Coronary artery (tissue), 2 donors: ENCODE measurements at places on chromosomes 1 and 21.

DNA sequence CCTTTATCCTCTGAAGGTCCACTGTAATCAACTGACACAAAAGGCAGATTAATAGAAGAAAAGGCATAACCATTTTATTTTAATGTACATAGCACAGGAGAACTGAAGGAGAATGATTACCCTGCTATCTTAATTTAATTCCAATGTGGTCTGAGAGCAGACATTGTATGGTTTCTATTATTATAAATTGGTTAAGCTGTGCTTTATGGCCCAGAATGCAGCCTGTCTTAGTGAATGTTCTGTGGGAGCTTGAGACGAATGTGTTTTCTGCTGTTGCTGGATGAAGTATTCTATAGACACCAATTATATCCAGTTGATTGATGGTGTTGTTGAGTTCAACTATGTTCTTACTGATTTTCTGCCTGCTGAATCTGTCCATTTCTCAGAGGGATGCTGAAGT is 25.0 kb upstream of the SLC2A1 start:
- no peak for DNase-seq

- no peak for DNase-seq
Observed at GRCh38 chr1:178566187-178566586, 53.3 kb downstream of the TEX35 start.

GRCh38 chr1:236395947-236396664 is 2.0 kb downstream of the EDARADD start:
- no peak for DNase-seq

DNA sequence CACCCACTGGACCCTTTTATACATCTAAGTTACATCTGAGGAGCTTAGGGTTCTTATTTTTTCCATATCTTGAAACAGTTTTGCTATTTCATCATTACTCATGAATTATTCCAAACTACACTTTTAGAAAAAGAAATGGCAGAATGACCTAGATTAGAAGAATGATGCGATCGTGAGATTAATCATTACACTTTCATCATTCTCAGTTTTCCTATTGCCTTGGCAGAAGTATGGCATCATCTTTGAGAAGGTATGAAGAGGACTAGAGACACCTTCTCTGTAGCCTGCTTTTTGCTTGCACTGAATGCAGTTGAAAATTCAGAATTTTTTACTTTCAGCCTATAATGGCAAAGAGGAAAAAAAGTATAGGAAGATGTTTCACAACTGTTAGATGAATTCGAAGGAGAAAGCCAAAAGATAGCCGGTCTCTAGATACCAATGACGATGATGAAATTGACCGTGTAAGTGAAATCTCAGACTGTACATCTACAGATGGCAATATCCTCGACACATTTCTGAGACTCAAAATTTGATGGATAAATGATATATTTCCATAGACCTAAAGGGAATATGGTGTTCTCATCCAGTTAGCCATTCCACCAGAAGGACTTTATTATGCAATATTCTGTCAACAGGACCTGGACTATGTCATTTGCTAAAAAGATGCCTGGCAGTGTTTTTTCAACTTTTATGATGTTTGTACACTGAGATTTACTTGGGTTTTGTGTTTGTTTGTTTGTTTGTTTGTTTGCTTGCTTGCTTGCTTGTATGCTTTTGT is 191.8 kb downstream of the TOMM20 start:
- no peak for DNase-seq

GRCh38 chr1:38991638-38992411 is 749 bp downstream of the AKIRIN1 start:
- DNase-seq: peak; percentile 77

- no peak for DNase-seq
Observed at GRCh38 chr1:70877343-70877742, 170.3 kb downstream of the PTGER3 start.

GRCh38 chr1:186722711-186723309 is 42.6 kb upstream of the PTGS2 start:
- DNase-seq: no peak

GRCh38 chr1:204457666-204458065 is 36.9 kb downstream of the PIK3C2B start:
- DNase-seq: no peak

GRCh38 chr1:227343727-227344551 is 25.6 kb upstream of the CDC42BPA start:
- no peak for DNase-seq

DNA sequence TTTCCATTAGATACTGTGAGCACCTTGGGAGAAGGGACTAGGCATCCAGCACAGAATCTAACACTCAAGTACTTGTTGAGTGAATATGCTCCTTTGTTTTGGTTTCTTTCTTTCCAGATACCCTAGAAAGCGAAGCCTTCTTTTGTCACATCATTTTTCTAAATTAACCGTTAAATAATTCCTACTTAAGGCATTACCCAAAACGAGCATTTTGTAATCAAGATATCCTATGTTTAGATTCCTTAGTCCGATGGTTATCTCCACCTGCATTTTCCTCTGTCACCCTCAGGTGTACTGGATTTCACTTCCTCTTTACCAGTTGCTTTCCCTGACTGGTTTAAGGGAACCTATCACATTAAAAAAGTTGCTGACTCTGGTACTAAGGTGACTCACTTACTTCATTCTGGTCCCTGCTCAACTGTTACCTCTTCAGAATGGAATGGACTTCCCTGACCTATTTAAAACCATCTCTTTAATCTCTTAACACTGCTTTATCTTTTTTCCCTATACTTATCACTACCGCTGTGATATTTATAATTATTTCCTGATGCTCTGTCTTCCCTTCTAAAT is 3.2 kb downstream of the B3GALNT2 start:
- no peak for DNase-seq

DNA sequence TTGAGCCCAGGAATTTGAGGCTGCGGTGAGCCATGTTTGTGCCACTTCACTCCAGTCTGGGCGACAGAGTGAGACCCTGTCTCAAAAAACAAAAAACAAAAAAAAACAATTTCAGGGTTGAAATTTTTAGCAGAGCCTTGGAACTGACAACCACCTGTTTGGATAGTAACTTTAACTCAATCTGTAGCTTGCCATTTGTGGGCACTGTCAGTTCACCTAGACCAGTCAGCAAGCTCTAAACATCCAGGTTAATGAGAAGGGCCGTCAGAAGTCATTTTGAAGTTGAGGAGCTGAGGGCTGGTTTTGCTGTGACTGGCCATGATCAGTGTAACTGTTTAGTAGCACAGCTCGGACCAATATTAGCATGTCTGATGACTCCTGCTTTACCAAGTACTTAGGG is 8.4 kb downstream of the TRAPPC10 start:
- no peak for DNase-seq

- no peak for DNase-seq
Observed at GRCh38 chr1:92756537-92756936, 28.4 kb downstream of the EVI5 start.

DNA sequence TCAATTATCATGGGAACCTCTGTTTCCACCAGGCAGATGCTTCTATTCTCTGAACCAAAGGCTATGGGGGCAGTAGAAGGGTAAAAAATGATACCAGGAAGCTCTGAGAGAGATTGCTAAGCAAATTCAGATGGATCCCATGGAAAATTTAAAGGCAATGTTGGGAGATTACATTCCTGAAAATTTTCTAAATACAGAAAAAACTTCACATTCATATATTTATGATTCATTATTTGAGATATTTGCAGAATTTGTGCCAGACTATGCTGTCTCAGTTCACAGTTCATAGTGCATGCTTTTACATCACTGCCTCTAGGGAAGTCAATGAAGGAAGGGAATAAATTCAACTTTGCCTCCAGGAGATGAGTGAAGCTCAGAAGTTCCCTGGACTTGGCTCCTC is 57.5 kb downstream of the KCNT2 start:
- DNase-seq: no peak

DNA sequence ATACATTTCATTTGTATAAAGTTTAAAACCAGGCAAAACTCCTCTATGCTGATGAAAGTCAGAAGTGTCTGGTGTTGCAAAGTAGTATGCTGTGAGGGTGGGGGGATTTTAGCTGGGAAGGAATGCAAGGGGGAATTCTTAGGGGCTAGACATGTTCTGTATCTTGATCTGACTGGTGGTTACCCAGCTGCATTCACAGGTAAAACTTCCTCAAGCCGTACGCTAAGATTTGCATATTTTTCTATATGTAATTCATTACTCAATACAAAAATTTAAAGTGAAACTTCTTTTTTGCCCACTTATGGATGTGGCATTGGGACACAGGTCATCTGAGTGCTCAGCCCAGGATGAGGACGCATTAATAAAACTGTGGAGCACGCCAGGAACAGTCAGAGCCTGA is 323.3 kb downstream of the PAPPA2 start:
- DNase-seq: no peak

DNA sequence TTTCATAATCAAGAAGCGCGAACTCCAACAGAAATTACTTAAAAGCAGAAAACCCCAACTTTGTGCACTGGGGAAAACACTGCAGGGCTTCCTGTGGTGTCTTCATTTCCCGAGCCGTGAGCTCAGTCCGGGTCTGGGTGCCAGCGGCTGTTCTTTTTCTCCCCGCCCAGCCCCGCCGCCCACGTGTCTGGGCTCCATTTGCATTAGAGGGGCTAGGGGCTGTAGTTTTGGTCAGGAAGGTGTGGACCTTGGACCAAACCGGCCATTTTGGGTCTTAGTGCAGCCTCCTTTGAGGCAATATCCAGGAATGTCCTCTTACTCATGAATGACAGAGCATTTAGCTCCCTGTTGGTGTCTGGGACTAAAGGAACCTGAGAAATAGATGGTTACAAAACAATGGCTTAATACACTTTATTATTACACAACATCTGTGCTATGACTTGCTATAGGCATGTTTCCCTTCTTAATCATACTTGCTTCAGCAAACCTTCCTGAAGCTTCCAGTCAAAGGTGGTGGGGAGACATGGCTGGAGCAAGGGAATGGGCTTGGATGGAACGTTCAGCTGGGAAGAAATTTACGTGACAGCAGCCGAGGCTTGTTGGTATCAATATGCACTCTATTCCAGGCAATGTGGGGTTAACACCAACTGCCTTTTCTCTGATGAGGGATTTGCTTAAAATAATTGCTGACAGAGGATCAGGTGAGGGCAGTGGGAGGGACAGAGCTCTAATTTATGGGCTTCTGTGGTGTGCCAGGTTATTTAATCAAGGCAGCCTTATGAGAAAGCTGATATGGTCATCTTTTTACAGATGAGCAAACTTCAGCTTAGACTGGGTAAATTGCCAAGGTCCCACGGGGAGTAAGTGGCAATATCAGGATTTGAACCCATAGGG is 1.1 kb downstream of the AGTRAP start:
- no peak for DNase-seq

DNA sequence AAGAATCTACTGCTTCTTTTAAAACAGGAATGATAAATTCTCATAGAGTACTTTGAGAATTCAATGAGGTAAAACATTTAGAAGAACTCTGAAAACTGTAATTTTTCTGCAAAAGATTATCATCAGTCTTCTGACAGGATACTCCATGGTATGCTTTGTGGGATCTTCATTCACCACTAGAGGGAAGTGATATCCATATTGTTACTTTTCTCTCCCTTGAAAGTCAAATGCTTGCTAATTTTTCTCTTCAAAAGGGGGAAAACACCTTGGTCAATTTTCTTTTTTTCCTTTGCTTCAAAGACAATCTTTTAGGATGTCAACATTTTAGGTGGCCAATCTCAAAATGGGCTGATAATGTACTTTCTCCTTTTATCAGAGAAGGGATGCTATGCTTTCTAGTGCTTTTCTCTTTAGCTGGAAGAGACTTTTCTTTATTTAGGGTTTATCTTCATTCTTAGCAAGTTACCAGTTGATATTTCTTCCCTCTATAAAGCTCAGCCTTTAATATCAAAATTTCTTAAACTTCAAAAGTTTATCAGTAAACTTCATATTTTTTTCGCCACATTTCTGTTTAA is 95.5 kb downstream of the NEGR1 start:
- no peak for DNase-seq

DNA sequence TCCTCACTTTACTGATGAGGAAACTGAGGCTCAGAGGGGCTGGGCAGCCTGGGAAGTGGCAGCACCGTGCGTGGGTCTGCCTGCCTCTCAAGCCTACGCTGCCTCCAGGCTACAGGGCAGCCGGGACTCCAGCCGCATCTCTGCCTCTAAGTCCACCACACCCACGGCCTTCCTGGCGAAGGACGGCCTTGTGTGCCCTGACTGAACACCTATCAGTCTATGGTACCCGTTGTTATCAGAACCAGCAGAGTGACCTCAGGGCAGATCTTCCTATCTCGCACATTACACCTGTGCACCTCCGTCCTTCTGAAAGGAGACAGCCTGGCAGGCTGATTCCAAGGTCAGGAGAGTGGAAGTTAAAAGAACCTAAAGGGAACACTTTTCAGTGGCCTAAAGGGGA is 35.7 kb upstream of the SLC30A1 start:
- DNase-seq: no peak

DNA sequence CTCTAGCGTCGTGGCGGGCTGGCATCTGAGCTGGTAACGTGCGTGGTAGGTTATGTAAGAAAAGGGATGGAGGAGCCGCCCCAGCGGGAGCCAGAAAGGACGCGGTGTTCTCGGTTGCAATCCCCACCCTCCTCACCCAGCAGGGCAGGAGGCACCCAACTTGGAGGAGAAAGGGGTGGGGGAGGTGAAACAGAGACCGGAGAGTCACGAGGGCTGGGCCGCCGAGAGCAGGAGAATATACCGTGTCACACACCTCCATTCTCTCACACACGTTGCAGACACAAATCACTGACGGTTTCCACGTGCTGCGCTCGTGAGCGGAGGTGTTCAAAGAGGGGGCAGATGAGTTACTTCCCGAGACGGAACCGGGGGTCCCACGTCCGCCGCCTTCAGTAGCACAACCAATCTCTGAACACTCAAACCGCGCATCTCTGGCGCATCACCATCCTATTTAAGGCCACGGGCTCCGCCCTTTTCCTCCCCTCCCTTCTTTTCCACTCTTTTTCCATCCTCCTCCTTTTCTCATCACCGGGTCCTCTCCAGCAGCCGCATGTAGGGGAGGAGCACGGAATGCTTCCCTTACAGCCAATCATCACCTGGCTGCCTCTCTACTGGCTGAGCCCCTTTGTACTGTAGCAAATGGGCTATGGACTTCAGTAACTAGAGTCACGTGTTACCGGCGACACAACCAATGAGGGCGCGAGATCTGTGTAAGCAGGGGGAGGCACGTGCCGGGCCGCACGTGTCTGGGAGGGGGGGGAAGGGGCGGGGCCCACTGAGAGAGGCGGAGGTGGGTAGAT is at the start of gene CIART:
TSS of gene CIART (plus strand) at position 797 of the 800 bp plus-strand sequence. CDS start 714 bp downstream, outside the sequence.
- peak; percentile 98 for DNase-seq

DNA sequence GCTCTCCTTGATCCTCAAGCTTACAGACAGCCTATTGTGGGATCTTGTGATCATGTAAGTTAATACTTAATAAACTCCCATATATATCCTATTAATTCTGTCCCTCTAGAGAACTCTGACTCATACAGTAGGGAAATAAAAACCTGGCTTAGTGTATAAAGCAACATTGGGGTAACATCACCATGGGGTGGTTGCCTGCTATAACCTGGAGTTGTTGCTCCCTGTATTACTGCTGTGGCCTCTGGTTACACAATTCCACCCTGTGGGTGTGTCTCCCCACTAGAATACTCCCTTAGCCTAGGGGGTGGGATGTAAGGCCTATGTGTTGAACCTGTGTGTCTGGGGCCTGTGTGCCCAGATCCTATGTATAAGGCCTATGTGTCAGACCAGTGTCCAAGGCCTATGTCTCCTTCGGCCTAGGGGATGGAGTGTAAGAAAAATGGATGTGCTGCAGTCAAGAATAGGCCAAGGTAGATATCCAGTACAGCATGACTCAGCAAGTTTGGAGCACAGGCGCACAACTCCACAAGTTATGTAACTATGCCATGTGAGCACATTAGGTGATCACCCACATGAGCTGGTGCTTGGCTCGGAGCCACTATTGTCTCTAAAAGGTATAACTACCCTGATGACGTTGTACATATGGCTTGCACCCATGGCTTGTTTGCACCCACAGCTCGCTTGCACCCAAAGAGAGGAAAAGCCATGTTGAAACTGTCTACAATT is 96.8 kb upstream of the C1orf21 start:
- DNase-seq: no peak

- DNase-seq: no peak
Observed at GRCh38 chr1:244154872-244155531, 103.9 kb downstream of the ZBTB18 start.
